ENCODE measurements at places on chromosomes 7 and 10.

GRCh38 chr10:104256335-104256961 lies 1.8 kb downstream of the GSTO1 start:
- DNase-seq: no peak

- DNase-seq: no peak
These were observed 66.0 kb upstream of the DUSP5 start for GRCh38 chr10:110431659-110432058.

DNA sequence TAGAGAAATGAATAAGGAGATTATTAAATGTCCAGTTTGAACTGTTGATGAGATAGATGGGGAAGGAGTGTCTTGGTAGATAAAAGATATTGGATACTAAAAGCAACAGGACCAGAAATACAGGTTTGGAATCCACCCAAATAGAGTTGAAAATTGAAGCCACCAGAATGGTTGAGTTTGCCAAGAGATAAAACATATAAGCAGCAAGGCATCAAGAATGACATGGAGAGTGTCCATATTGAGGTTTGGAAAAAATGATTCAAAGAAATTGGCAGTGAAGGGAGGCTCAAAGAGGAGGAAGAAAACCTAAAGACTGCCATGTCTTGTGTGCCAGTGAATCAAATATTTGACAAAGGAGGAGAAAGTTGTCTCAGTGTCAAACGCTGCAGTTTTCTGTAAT lies 24.2 kb downstream of the CFAP69 start:
- DNase-seq: no peak

DNA sequence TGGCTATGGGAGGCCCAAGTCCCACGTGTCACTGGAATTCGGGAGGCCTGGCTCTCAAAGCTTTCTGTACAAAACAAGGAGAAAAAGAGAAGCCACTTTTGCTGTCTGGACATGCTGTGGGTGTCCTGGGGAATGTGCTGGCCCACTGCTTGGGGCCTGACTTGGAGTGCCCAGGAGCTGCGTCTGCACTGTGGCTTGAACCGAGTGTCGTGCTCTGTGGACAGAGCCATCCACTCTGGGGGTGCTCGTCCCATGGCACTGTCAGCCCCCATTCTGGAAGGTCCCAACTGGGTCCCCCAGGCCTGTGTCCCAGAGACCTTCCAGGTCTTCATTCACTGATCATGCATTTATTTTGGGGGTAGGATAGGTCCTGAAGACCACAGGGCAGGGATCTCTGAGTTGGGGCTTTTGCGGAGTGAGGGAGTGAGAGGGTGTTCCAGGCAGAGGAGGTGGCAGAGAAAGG lies 138.0 kb downstream of the LHPP start:
- DNase-seq: no peak

- DNase-seq: no peak
These were observed 2.3 kb upstream of the GIMAP8 start for GRCh38 chr7:150447966-150448788.

- DNase-seq: no peak
These were observed 140.9 kb downstream of the CHN2 start for GRCh38 chr7:29335188-29336083.
